Dermis microvascular lymphatic vessel endothelial cell (primary cell): ENCODE measurements at places on chromosomes 16 and 17. TPM values are rescaled to one million over a fixed set of nuclear protein-coding genes. Genes with fewer than 3 reads are reported as not detected.

CLEC18C gene
- under 0.01 and 0.13 TPM in 2 replicates for total RNA-seq

MLKL gene
- total RNA-seq = 9.6 and 14.4 TPM in 2 replicates

DNA sequence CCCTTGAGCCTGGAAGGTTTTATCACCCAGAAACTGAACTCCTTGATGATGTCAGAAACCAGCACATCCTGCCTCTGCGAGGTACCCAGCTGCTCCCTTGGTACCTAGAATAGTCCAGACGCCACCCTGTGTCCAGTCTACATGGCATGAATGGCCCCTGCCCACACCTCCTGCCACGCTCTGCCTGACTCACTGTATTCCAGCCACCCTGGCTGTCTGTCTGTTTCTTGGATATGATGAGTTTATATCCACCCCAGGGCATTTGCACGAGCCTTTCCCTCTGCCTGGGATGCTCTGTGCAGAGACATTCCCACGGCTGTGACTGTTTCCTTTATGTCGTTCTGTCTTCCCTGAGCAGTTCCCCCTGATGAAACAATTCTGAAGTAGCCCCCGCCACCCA lies 68.7 kb downstream of the CRISPLD2 start:
- no peak for DNase-seq

CSH1 gene
- not detected in 2 replicates for total RNA-seq

DNA sequence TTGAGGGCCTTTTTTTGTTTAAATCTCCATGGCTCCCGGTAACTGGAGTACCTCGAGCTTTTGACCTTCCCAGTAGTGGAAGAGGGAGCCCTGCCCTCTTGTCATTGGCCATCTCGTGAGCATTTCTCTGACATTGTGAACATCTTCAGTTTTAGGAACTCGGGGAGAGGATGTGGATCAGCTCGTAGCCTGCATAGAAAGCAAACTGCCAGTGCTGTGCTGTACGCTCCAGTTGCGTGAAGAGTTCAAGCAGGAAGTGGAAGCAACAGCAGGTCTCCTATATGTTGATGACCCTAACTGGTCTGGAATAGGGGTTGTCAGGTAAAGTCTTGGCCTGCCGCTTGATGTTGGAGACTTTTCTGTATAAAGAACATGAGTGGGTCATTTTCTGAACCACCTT lies 24.3 kb downstream of the NTAN1 start:
- DNase-seq = no peak

NMT1 gene
- 82.6 and 100 TPM in 2 replicates for total RNA-seq

DNA sequence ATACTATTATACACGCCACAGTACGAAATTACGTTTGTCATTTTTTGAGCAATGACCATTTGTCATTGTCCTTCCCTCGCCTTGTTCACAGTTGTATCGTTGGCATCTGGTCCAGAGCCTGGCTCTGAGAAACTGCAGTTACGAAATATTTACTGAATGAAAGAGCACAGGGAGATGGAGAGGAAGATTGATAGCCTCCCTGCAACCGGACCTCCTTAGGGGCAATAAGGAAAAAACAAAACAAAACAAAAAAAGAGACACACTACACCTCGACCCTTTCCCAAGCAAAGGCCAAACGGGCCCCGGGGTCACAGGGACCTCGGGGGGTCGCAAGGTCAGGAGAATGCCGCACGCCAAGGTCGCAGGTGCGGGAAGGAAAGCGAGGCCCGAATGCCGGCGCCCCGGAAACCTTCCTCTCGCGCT lies 857 bp downstream of the GOT2 start:
- no peak for DNase-seq

- DNase-seq = no peak
Measured at GRCh38 chr16:28193530-28194423, 18.0 kb downstream of the XPO6 start.

DNA sequence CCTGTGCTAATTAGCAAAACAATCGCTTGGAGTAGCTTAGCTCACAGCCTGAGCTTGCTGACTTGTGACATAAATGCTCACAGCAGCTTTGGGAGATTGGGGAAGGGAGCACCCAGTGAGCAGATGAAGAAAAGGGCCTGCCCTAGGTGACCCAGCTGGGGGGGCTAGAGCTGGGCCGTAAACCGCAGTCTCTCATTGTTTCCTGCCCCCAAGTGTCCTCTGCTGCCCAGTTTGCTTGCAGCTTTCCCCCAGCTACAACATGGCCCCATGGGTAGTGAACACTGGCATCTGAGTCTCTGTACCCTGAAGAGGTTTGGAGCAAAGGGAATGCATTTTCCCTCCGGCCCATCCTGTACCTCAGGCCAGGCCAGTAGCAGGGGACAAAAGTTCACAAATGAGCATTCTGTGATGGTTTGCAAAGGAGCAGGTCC lies 349.4 kb downstream of the SLC39A11 start:
- no peak for DNase-seq

SOX15 gene
- total RNA-seq = 0.13 TPM in 2 replicates

CCL2 gene
- total RNA-seq = 67.7 and 102 TPM in 2 replicates

DNA sequence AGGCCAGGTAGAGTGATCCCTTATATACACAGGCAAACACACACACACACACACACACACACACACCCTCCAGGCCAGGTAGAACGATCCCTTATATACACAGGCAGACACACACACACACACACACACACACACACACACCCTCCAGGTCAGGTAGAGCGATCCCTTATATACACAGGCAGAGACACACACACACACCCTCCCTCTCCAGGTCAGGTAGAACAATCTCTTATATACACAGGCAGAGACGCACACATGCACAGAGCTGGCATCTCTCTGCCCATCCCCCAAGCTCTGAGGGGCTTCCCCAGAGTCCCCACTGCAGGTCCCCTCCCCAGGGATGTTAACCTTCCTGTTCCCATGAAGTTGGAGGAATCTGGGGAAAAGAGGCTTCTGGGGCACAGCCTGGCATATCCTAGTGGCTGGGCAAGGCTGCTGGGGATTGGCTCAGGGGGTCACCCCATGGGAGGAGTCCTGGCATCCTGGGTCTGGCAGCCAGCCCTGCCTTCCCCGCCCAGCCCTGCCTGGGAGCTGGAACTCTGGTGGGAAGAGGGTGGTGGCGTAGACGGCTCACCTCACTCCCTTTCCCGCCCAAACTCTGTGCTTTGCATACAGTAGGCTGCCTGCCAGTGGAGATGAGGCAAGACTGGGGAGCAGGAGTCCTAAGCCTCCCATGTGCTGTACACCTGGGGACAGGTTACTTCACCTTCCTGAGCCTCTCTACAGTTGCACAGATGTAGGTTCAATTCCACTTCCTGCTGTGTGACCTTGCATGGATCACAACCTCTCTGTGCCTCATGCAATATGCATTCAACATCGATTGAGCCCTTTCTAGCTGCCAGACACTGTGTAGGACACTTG lies 41.8 kb downstream of the TEKT5 start:
- DNase-seq = no peak

- no peak for DNase-seq
Measured at GRCh38 chr16:53944025-53944424, 240.1 kb downstream of the FTO start.

DNA sequence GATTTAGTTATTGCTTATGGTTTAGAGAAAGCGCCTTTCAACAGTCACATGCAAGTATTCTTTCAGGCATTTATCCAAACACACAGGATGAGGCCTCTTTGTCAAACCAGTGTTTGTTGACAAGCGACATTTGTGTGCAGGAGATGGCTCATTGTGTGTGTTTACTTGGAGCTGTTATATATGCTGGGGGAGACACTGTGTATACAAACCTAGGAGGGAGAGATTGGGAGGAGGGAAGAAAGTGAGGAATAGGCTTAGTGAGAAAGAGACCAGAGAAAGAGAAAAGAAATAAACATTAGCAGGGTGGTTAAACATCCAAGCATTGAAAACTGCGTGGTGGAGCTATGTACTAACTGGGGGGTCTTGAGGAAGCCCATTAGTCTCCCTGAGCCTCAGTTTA lies 437.6 kb downstream of the MAF start:
- no peak for DNase-seq

PRKCA gene
- 3.6 and 7.1 TPM in 2 replicates for total RNA-seq

ZNF469 gene
- 0.39 and 1.1 TPM in 2 replicates for total RNA-seq

DNA sequence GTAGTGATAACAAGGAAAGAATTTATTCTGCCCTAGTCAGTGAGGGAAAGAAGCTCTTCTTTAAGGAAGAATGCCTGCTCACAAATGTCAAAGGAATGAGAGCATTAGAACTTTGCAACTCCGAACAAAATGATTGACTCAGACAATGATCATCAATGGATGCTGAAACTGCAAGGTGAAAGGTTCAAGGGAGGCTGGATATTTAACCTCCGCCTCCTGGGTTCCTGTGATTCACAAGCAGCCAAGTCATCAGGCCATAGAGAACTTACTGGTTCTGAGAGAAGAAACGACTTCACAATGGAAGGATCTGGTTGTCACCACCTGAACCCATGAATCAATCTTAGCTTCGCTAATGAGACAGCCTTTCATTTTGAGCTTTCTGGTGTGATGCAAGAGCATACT lies 16.0 kb upstream of the SCNN1B start:
- no peak for DNase-seq

USH1G gene
- not detected in 2 replicates for total RNA-seq

GRCh38 chr17:49358641-49359247 lies 3.3 kb downstream of the ZNF652 start:
- no peak for DNase-seq

DNA sequence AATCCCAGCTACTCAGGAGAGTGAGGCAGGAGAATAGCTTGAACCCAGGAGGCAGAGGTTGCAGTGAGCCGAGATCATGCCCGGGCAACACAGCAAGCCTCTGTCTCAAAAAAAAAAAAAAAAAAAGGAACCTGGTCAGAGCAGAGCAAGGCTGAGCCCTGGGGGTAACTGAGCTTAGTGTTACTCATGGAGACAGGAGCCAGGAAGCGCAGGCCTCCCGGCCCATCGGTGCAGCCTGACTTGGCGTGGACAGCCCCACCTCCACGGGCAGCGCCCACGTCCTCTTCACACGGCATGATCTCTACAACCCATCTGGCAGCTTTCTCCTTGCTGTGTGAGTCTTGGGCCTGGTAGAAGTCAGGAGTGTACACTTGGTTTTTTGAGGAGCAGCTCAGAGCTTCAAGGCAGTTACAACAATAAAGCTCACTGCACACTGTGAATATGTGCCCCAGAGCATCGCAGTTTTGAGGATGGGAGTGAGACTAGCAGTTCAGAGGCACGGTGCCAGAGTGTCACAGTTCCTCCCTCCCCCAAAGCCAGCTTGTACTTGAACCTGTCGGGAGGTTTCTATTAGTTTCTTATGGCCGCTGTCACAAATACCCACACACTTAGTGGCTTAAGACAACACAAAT lies 129.9 kb downstream of the RAP1GAP2 start:
- no peak for DNase-seq

TEDC2 gene
- 3.7 and 3.8 TPM in 2 replicates for total RNA-seq

PRCD gene
- 0.39 and 0.89 TPM in 2 replicates for total RNA-seq

DNA sequence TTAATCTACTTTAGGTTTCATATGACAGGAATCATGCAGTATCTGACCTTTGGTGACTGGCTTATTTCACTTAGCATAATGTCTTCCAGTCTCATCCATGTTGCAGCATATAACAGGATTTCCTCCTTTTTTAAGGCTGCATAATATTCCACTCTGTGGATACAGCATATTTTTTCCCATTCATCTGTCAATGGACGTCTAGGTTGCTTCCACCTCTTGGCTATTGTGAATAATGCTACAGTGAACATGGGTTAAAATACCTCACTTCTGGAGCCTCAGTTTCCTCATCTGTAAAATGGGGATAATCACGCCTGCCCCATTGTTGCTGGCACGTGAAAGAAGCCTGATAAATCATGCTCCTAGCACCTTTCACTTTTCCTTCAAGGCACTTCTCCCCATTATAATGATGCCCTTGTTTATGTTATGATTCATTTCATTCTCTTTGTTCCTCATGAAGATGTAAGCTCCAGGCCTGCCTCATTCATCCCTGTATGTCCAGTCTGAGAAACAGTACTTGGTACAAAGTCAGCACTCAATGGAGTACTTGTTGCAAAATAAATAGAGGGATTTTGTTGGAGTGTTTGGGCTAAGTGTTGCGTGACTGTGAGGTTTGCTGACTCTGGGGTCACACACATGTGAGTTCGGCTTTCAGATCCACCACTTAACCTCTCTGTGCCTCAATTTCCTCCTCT lies 59.6 kb downstream of the ABAT start:
- no peak for DNase-seq

DNA sequence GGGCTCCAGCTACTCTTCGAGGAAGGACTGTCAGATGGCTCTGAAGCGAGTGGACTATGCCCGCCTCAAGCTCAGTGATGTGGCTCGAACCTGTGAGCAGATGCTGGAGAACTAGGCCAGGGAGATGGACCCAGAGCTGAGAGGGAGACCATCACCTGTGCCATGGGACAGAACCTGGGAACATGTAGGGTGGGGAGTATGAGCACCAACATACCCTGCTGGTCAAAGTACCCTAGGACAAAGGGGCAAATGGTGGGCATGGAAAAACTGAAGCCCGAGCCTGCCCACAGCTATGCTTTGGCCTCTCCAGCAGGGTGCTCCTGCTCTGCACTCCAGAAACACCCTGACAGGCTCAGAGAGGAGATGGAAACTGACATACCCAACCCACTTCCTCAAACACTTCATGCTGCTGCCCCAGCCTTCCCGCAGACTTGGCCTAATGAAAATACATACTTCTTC lies 1.9 kb downstream of the MED11 start:
- no peak for DNase-seq

DNA sequence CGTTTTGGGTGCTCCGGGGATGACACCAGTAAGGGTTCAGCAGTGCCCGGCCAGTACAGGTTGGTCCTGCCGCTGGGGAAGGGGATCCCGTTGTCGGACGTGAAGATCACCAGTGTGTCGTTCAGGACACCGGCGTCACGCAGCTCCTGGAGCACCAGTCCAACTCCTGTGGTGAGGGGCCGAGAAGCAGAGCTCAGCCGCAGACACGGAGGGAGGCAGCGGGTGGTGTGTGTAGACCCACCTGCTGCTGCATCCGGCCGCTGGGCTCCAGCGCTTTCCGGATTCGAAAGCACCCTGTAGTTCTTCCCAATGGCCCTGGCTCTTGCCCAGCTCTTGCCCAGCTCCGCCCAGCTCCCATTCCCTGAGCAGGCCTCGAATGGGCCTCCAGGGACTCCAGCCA lies 8.0 kb downstream of the SGSH start:
- no peak for DNase-seq

GRCh38 chr17:13437966-13438779 lies 163.6 kb downstream of the HS3ST3A1 start:
- no peak for DNase-seq

DNA sequence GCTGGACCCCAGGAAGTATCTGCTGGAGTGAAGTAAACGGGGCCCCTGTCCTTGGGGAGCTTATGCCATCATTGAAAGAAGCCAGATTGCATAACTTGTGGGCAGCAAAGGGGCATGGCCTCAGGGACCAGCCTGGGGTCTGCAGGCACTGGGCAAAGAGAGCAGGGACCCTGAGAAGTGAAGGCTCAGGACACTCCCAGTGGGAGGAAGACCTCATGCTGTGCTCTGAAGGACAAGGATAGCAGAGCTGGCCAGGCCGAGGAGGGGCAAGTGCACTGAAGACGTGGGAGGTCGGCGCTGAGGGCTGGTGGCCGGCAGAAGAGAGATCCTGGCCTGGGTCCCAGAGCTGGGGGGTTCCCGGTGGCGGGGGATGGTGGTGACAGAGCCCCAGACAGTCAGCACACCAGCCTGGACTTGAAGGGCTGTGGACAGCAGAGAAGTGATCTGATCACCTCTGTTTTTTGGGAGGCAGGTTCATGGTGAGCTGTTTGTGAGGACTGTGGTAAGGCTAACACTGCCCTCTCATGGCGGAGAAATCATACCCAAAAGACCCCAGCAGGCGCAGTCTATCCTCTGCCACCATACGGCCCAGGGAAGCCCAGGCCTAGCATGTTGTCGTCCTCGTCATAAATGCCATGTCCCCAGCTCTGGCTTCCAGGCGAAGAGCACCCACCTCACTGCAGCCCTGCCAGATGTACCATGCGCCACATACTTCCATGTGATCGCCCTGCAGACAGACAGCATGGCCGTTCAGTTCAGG lies 7.1 kb upstream of the CNP start:
- DNase-seq = peak; percentile 65

TPSAB1 gene
- not detected in 2 replicates for total RNA-seq

IKZF3 gene
- not detected in 2 replicates for total RNA-seq

CBFA2T3 gene
- total RNA-seq = under 0.01 TPM in 1 of 2 replicates, not detected in the other
